ENCODE measurements at places on chromosomes 6 and 20. TPM values are rescaled to one million over a fixed set of nuclear protein-coding genes. Genes with fewer than 3 reads are reported as not detected.
A peak's percentile ranks its signal among the peaks of the same experiment; 100 is the strongest.

DNA sequence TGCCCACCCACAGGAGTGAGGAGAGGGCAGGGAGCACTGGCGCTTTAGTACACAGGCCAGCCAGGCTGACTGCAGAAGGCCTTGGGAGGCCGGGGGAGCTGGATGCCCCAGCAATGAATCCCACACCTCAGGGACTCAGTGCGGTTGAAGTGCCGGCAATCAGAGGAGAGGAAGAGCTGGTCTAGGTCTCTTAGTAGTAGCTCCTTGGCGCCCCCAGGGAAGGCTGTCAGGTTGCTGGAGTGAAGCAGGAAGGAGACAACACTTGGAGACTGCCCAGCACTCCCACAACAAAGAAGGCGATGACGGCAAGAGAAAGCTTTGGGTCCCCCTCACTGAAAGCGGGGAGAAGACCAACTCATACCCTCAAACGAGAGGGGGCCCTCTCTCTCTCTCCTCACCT is 8.3 kb upstream of the TNXB start:
- H3K4me1 ChIP-seq: peaks cover 17% of the 10 kb centered on the region
- H3K36me3 ChIP-seq: peaks cover 53% of the 10 kb centered on the region
- H3K27me3 ChIP-seq: no peaks in the 10 kb centered on the region
- no peak overlapping the region for H3K4me3 ChIP-seq
- no peak for DNase-seq

DNA sequence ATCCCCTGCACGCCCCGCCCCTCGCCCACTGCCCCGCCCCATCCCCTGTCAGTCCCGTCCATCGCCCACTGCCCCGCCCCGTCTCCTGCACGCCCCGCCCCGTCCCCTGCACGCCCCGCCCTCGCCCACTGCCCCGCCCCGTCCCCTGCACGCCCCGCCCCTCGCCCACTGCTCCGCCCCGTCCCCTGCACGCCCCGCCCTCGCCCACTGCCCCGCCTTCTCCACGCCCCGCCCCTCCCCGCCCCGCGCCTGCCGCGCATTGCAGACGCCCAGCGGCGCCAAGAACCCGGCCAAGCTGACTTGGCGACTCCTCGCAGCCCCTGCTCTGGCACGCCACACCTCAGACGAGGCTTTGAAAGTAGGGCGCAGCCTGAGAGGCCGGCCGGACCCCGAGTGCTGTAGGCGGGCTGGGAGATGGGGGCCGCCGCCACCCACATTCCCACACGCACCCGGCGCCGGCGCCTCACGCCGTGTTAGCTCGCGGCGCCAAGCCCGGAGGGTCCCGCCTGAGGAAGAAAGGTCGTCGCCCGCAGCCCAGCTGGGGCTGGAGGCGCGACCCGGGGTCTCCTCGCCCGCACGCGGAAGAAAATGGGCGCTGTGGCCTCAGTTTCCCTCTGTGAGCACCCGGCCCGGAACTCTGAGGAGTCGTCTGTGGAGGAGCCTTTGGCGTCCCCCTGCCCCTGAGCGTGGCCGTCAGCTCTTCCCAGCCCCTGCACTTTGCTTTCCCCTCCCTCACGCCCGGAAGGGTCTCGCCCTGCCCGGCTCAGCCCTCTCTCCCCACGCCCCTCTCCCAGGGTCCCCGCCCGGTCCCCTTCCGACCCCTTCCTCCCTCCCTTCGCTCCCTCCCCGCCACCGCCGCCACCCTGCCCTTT is at the start of gene RAD21L1:
RAD21L1 (plus strand) TSS at position 262 of the 872 bp plus-strand sequence. CDS start 2,410 bp downstream, outside the sequence.
- peak; percentile 84 for DNase-seq
- H3K27ac ChIP-seq: peak within 1 kb of the TSS; percentile 71
- H3K36me3 ChIP-seq: no peaks in the 10 kb centered on the region
- H3K27me3 ChIP-seq: no peaks in the 10 kb centered on the region
- peaks cover 12% of the 10 kb centered on the region for H3K4me1 ChIP-seq

DNA sequence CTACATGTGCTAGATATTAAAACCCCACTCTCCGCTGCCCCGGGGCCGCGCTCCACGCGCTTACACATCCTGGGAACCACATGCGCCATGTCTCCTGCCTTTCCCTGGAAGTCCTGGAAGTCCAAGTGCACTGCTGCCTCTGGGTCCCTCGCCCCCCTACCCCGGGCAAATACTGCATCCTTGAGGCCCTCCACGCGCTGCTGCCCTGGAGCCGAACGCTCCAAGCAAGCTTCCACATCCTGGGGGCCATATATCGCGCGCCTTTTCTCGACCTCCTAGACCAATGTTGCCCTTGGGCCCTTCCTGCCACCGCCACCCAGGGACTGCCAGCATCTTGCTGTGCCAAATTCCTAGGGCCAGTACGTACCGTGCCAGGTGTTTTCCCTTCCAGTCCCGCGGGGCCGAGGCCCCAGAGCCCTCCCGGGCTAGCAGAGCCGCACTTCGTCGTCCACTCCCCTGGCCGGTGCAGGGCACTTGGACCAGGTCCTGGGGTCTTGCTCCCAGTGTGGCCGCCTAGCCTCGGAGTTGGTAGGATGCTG is 779 bp upstream of the KCNG1 start:
- H3K27ac ChIP-seq: no peak overlapping the region
- H3K27me3 ChIP-seq: peaks cover 5% of the 10 kb centered on the region
- no peaks in the 10 kb centered on the region for H3K36me3 ChIP-seq
- H3K4me3 ChIP-seq: peak overlapping the region; percentile 59
- peaks cover 17% of the 10 kb centered on the region for H3K4me1 ChIP-seq
- DNase-seq: no peak

GRCh38 chr6:43032326-43032725 is 10.9 kb downstream of the RRP36 start:
- peaks cover 99% of the 10 kb centered on the region for H3K36me3 ChIP-seq
- no peak overlapping the region for H3K27ac ChIP-seq
- no peaks in the 10 kb centered on the region for H3K4me1 ChIP-seq

DNA sequence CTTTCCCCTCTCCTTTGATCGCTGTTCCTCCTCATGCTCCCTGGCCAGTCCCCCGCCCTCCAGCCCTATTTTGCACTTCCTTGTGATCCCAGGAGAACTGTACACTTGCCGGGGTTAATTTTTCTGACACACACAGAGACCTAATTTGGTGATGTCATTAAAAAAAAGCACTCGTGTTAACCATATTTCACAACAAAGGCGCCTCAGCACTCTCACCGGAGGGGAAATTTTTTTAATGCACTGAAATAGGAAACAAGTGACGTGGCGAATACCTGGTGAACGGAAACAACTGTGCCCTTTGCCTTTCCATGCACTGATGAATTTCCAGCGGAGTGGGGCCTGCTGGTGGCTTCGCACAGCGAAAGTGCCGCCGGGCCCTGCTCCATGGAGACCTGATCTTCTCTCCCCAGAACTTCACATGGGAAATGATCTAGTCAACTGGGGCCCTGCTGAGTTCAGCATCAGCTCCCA is 53.9 kb upstream of the TAGAP start:
- H3K27ac ChIP-seq: no peak overlapping the region
- H3K27me3 ChIP-seq: no peaks in the 10 kb centered on the region
- no peak for DNase-seq
- H3K4me1 ChIP-seq: peaks cover 5% of the 10 kb centered on the region
- H3K4me3 ChIP-seq: no peak overlapping the region

GRCh38 chr6:36463676-36464075 is 20.9 kb downstream of the KCTD20 start:
- H3K4me3 ChIP-seq: no peak overlapping the region
- no peak for DNase-seq
- H3K27ac ChIP-seq: no peak overlapping the region
- H3K4me1 ChIP-seq: peaks cover 7% of the 10 kb centered on the region
- no peaks in the 10 kb centered on the region for H3K36me3 ChIP-seq
- H3K27me3 ChIP-seq: no peaks in the 10 kb centered on the region

DNA sequence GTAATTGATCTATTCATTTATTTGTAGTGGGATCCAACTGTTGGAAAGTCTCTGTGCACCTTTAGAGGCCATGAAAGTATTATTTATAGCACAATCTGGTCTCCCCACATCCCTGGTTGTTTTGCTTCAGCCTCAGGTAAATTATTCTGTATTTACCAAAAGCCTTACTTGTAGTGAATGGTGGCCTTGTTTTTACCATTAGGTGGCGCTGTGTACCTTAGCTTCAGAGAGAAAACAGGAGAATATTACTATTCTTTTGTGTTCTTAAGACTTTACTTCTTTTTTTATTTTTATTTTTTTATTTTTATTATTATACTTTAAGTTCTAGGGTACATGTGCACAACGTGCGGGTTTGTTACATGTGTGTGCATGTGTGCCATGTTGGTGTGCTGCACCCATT is 23.7 kb downstream of the PEX7 start:
- peak; percentile 81 for DNase-seq
- peaks cover 16% of the 10 kb centered on the region for H3K4me1 ChIP-seq
- H3K4me3 ChIP-seq: no peak overlapping the region
- no peaks in the 10 kb centered on the region for H3K27me3 ChIP-seq
- H3K27ac ChIP-seq: no peak overlapping the region

Gene GOPC
- 4.7 TPM for total RNA-seq

Gene SLC17A1
- not detected for total RNA-seq

Gene C6orf58
- not detected for total RNA-seq

DNA sequence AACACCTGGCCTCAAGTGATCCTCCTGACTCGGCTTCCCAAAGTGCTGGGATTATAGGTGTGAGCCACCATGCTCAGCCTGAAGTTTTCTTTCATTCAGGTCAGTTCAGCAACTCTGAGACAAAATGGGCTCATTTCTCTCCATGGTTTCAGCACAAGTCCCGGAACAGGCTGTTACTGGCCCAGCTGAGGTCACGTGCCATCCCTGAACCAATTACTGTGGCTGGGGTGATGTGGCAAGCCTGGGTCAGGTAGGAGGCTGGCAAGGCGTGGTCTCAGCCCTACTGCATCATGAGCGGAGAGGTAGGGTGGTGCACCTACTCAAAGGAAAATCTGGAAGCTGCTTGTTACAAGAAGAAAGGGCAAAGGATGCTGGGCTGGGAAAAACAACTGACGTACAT is 326.4 kb downstream of the KIF16B start:
- no peaks in the 10 kb centered on the region for H3K27me3 ChIP-seq
- no peak overlapping the region for H3K27ac ChIP-seq
- no peaks in the 10 kb centered on the region for H3K4me1 ChIP-seq
- no peak overlapping the region for H3K4me3 ChIP-seq
- H3K36me3 ChIP-seq: no peaks in the 10 kb centered on the region

Gene CD93
- total RNA-seq: 13.8 TPM

GRCh38 chr6:31546339-31546957 is at the start of gene ATP6V1G2:
TSS of gene ATP6V1G2 (minus strand) at chr6:31546608. CDS start at chr6:31546559, 49 bp downstream.
- DNase-seq: peak; percentile 89
- peak within 1 kb of the TSS; percentile 86 for H3K27ac ChIP-seq
- H3K4me3 ChIP-seq: peak within 1 kb of the TSS; percentile 49
- H3K4me1 ChIP-seq: peaks cover 13% of the 10 kb centered on the region
- H3K36me3 ChIP-seq: peaks cover 27% of the 10 kb centered on the region
- H3K27me3 ChIP-seq: no peaks in the 10 kb centered on the region

- H3K27ac ChIP-seq: no peak overlapping the region
- no peak overlapping the region for H3K4me3 ChIP-seq
- DNase-seq: no peak
- H3K36me3 ChIP-seq: no peaks in the 10 kb centered on the region
- no peaks in the 10 kb centered on the region for H3K27me3 ChIP-seq
These were observed 126.9 kb downstream of the SOBP start for GRCh38 chr6:107616775-107617174.

- no peaks in the 10 kb centered on the region for H3K27me3 ChIP-seq
- H3K4me1 ChIP-seq: no peaks in the 10 kb centered on the region
- DNase-seq: no peak
- H3K4me3 ChIP-seq: no peak overlapping the region
- H3K36me3 ChIP-seq: no peaks in the 10 kb centered on the region
- H3K27ac ChIP-seq: no peak overlapping the region
These were observed 147.2 kb upstream of the EYA4 start for GRCh38 chr6:133093956-133094355.

Gene ATF6B
- total RNA-seq: 73.3 TPM

GRCh38 chr6:53119772-53120409 is 28.8 kb downstream of the GCM1 start:
- no peak overlapping the region for H3K27ac ChIP-seq
- DNase-seq: peak; percentile 51
- H3K27me3 ChIP-seq: no peaks in the 10 kb centered on the region
- H3K4me1 ChIP-seq: peaks cover 9% of the 10 kb centered on the region
- no peaks in the 10 kb centered on the region for H3K36me3 ChIP-seq
- no peak overlapping the region for H3K4me3 ChIP-seq

DNA sequence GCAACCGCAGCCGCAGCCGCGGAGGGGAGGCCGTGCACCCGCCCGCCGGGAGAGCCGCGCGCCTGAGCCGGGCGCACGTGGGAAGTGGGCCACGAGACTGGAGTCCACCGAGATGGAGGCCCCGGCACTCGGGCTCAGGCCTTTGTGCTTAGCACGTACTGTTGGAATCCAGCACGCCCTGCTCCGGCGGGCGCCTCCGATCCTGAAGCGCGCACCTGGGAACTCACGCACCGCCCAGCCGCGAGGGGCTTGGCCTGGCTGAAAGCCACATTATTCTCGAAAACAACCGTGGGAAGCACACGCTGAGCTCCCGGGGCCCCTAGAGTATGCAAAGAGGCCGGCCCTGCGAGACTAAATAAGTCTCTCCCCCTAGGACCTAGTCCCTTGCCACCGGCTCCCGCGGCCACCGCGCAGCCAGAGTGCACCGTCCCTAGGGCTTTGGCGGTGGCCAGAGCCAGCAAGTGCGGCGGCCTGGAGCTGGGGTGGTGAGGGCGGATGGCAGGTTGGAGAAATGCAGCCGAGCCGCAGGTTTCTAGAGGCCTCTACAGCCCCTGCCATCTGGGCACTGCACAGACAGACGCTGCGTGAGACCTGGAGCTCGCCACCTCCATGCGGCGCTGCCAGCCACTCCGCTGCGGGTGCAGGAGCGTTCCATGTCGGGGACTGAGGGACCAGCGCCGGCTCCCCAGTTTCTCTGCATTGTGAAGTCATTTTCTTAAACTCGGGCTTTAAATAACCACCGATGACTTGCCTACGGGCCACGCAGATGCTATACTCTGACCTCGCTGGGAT is 42.0 kb upstream of the LY86 start:
- H3K27ac ChIP-seq: no peak overlapping the region
- no peaks in the 10 kb centered on the region for H3K36me3 ChIP-seq
- peak; percentile 28 for DNase-seq
- peaks cover 17% of the 10 kb centered on the region for H3K4me1 ChIP-seq
- peaks cover 69% of the 10 kb centered on the region for H3K27me3 ChIP-seq

- H3K4me1 ChIP-seq: no peaks in the 10 kb centered on the region
- H3K36me3 ChIP-seq: peaks cover 12% of the 10 kb centered on the region
- H3K27ac ChIP-seq: no peak overlapping the region
- H3K4me3 ChIP-seq: no peak overlapping the region
- no peaks in the 10 kb centered on the region for H3K27me3 ChIP-seq
- DNase-seq: no peak
These were observed 11.2 kb downstream of the LYRM4 start for GRCh38 chr6:5249451-5250122.

Gene SPTLC3
- total RNA-seq: 6.4 TPM

DNA sequence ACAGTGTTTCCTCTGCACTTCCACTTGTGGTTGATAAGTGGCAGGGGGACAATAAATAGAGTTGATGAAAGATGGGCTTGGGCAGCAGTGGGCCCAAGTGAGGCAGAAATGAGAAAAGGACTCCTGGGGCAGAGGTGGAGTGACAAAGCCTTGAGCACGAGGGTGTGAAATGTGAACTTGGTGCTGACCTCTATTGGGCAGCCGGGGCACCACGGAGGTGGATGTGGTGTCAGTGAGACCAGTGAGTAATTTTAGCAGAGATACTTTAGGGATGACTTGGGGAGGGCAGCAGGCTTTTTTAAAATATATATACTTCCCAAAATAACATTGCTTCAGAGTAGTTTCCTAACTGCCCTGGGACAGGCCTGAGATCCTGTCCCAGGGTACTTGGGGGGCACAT is 30.6 kb upstream of the MYLK2 start:
- H3K27me3 ChIP-seq: no peaks in the 10 kb centered on the region
- no peak overlapping the region for H3K27ac ChIP-seq
- DNase-seq: no peak
- no peak overlapping the region for H3K4me3 ChIP-seq
- no peaks in the 10 kb centered on the region for H3K4me1 ChIP-seq

Gene SCP2D1
- not detected for total RNA-seq
